Fibroblast of skin of right biceps (primary cell): ENCODE measurements at places on chromosomes 12 and 14.

DNA sequence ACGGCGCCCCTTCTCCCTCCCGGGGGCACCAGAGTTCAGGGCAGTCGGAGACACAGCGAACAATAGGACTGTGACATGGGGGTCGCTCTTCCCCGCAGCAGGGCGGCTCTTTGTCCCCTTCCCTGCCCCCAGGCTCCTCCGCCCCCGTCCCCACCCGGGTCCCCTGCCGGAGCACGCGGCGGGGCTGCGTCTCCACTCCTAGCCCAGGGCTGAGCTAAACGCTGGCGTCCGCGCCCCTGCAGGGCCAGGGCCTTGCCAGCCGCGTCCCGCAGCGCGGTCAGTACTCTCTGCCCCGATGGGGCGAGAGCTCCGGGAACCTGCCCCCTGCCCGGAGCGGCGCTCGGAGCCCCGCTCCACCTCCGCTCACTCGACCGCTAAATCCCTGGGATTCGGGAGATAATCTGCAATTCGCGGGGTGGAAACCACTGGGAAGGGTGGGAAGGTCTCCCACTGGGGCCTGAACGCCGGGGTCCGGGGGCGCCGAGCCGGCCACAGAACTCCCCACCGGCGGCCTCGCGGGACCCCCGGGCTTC lies 825 bp upstream of the CCDC85C start:
- DNase-seq: no peak

GRCh38 chr12:43289426-43289801 lies 262.6 kb downstream of the ADAMTS20 start:
- peak; percentile 53 for DNase-seq

- no peak for DNase-seq
Observed at GRCh38 chr12:26867080-26867479, 34.1 kb upstream of the ITPR2 start.

GRCh38 chr14:75361751-75362433 lies 65.9 kb upstream of the JDP2 start:
- no peak for DNase-seq

DNA sequence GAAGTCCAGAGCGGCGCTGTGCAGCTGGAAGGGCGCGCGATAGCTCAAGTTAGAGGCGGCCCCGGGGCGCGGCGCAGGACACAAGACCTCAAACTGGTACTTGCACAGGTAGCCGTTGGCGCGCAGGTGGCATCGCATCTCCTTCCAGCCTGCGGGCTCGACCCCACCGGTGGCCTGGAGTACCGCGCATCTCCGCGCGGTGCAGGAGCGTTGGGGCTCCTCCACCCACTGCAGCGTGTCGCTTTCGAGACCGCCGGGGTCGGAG lies 553 bp downstream of the CLEC14A start:
- DNase-seq: no peak

- no peak for DNase-seq
Observed at GRCh38 chr14:89382487-89382886, 34.5 kb downstream of the FOXN3 start.

- DNase-seq: no peak
Observed at GRCh38 chr12:13376610-13377373, 180.3 kb downstream of the EMP1 start.
